ENCODE measurements at places on chromosomes 1 and 21.

DNA sequence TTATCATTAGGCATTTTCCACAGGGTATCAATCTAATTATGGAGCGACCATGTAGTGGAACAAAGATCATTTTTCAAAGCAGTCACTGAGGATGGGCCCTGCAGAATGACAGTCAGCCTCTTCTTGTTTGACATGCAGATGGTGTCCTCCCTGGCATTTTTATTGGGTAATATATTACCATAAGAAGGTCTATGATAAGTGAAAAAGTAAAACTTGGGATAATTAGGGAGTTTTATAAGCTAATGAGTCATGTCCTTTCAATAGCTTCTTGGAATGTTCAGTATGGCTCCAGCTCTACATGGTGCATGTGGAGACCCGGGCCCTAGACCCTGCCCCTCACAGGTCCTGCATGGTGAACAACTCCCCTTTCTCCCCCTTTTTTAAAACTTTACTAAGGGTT is 232.2 kb upstream of the COA6 start:
- H3K36me3 ChIP-seq: no peaks in the 10 kb centered on the region
- no peak overlapping the region for H3K4me3 ChIP-seq
- H3K27me3 ChIP-seq: peaks cover 30% of the 10 kb centered on the region
- H3K4me1 ChIP-seq: no peaks in the 10 kb centered on the region

DNA sequence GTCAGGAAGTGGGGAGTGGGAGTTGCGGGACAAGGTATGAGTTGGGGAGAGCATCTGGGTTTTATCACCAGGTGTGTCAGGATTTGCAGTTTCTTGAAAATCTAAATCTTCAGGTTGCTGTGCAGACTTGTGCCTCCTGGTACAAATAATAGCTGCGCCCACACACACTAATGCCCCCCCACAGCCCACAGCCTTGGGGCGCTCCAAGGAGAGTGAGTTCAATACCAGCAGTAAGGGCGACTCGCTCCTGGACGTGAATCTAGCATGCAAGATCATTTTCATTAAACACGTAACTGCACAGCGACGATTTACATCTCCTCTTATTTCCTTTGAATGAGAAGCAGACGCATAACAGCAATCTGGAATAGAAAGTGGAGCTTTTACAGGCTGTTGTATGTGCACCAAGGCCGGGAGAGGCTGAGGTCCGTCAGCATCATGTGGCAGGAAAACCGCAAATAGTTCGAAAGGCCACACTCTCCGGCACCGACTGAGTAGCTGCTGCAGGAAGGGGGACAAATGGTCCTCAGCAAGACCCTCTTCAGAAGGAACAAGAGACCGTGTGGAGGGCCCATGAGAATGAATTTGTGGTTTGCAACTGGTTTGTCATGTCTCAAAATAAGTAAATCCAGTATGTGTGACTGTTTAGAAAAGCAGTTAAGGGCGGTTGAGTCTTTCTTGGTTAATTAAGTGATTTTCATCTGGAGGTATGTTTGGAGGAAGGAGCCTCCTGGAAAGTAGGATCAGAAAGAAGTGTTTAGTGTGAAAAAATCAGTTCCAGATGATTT is 439.5 kb downstream of the SMYD3 start:
- peak overlapping the region; percentile 80 for H3K27ac ChIP-seq
- H3K4me1 ChIP-seq: peaks cover 50% of the 10 kb centered on the region
- no peak for DNase-seq
- no peak overlapping the region for H3K4me3 ChIP-seq
- H3K27me3 ChIP-seq: no peaks in the 10 kb centered on the region

- peak; percentile 48 for DNase-seq
- no peak overlapping the region for H3K4me3 ChIP-seq
- H3K27ac ChIP-seq: no peak overlapping the region
- peaks cover 27% of the 10 kb centered on the region for H3K4me1 ChIP-seq
- no peaks in the 10 kb centered on the region for H3K27me3 ChIP-seq
- H3K36me3 ChIP-seq: no peaks in the 10 kb centered on the region
Measured at GRCh38 chr21:45338311-45339017, 50.8 kb upstream of the POFUT2 start.

DNA sequence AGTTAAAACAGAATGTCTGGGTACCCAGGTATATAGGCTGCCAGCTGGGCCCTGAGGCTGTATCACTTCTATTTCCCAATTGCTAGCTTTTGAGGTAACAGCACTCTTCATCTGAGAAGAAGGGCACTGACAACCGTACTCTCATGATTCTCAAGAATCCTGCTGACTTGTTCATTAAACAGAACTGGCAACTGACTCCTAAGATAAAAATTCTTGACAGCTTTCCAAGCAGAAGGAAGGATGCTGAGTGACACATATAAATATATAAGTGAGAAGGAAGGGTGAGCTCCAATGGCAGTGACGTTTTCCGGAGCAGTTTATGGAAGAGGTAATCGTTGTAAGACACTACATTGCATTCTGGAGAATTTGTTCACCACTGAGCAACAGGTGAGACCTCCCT is 48.1 kb upstream of the NRIP1 start:
- no peaks in the 10 kb centered on the region for H3K4me1 ChIP-seq
- no peak overlapping the region for H3K4me3 ChIP-seq
- no peaks in the 10 kb centered on the region for H3K27me3 ChIP-seq
- H3K27ac ChIP-seq: no peak overlapping the region
- no peak for DNase-seq
- H3K36me3 ChIP-seq: no peaks in the 10 kb centered on the region

- H3K27ac ChIP-seq: no peak overlapping the region
- peaks cover 40% of the 10 kb centered on the region for H3K27me3 ChIP-seq
- DNase-seq: no peak
- no peak overlapping the region for H3K4me3 ChIP-seq
Measured at GRCh38 chr21:42324896-42325295, 9.7 kb upstream of the TFF3 start.

DNA sequence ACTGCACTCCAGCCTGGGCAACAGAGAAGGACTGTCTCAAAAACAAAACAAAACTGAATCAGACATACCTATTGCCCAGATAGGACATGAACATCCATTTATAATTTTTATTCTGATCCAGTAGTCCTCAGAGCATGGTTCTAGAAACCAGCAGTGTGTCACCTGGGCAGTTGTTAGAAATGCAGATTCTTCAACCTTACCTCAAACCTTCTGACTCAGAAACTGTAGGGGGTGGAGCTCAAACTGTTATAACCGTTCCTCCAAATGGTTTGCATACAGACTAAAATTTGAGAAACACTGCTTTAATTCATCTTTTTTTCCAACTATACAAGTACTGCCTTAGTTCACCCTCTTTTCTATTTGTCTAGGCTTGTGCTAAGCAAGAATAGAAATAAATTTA is 6.0 kb downstream of the NASP start:
- H3K27ac ChIP-seq: no peak overlapping the region
- H3K4me1 ChIP-seq: peaks cover 18% of the 10 kb centered on the region
- no peak overlapping the region for H3K4me3 ChIP-seq
- H3K36me3 ChIP-seq: peaks cover 4% of the 10 kb centered on the region
- H3K27me3 ChIP-seq: no peaks in the 10 kb centered on the region
- no peak for DNase-seq

- no peak overlapping the region for H3K27ac ChIP-seq
- peaks cover 4% of the 10 kb centered on the region for H3K4me1 ChIP-seq
- no peaks in the 10 kb centered on the region for H3K27me3 ChIP-seq
- no peak for DNase-seq
- H3K36me3 ChIP-seq: peaks cover 35% of the 10 kb centered on the region
- H3K4me3 ChIP-seq: no peak overlapping the region
Measured at GRCh38 chr1:109629372-109630030, 9.9 kb downstream of the AMPD2 start.

- H3K4me3 ChIP-seq: no peak overlapping the region
- peaks cover 16% of the 10 kb centered on the region for H3K27me3 ChIP-seq
- H3K36me3 ChIP-seq: no peaks in the 10 kb centered on the region
- H3K4me1 ChIP-seq: no peaks in the 10 kb centered on the region
Measured at GRCh38 chr1:208731981-208732821, 488.0 kb upstream of the PLXNA2 start.

DNA sequence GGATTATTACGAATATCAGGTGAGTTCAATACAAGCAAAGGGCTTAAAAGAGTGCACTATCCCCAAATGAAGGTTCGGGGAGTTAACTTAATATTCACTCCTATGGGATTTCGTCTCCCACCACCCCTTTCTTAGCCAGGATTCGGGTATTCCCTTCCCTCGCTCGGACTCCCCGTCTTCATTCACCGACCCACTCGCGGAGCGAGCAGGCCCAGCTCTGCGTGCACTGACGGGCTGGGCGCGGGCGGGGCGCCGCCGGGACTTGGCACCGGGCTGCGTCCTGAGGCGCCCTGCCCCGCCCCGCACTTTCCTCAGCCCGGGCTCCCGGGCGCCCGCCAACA is 7.7 kb upstream of the MPZL1 start:
- peak overlapping the region; percentile 85 for H3K4me3 ChIP-seq
- H3K4me1 ChIP-seq: peaks cover 13% of the 10 kb centered on the region
- no peak for DNase-seq
- H3K36me3 ChIP-seq: no peaks in the 10 kb centered on the region
- H3K27ac ChIP-seq: peak overlapping the region; percentile 50
- no peaks in the 10 kb centered on the region for H3K27me3 ChIP-seq

GRCh38 chr1:218272366-218272765 is 12.7 kb upstream of the RRP15 start:
- H3K27me3 ChIP-seq: peaks cover 28% of the 10 kb centered on the region
- H3K36me3 ChIP-seq: no peaks in the 10 kb centered on the region
- H3K27ac ChIP-seq: no peak overlapping the region
- H3K4me3 ChIP-seq: no peak overlapping the region
- no peaks in the 10 kb centered on the region for H3K4me1 ChIP-seq

DNA sequence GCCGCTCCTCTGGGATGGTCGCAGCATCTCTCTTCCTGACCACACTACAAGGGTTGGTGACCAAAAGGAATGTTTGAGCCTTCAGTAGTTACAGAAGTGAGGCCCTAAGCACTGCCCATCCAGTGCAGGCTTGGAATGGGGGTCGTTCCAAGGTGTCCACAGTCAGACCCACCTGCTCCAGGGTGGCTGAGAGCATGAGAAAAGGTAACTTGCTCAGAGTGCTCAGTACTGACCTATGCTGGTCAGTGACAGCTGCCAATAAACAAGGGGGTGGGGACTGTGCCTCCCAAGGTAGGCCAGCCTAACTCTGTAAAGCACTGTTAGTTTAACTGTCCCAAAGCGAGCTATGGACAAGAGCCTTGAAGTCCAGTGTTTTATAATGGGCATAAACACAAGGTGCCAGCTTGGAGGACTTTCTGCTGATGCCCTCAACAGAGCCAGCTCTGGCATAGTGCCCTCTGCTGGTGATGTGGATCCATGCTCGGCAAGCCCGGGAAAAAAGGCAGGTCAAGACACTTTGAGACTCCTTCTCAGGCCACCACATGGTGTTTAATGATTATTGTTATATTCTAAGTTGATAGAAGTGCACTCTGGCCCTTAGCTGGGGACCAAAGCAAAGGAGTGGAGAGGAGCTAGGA is 78.1 kb upstream of the DNAH14 start:
- H3K4me3 ChIP-seq: no peak overlapping the region
- no peak overlapping the region for H3K27ac ChIP-seq
- no peak for DNase-seq
- H3K36me3 ChIP-seq: no peaks in the 10 kb centered on the region

- no peaks in the 10 kb centered on the region for H3K36me3 ChIP-seq
- no peaks in the 10 kb centered on the region for H3K27me3 ChIP-seq
- H3K4me3 ChIP-seq: no peak overlapping the region
- peaks cover 50% of the 10 kb centered on the region for H3K4me1 ChIP-seq
Measured at GRCh38 chr1:41437011-41437355, 47.5 kb downstream of the EDN2 start.

DNA sequence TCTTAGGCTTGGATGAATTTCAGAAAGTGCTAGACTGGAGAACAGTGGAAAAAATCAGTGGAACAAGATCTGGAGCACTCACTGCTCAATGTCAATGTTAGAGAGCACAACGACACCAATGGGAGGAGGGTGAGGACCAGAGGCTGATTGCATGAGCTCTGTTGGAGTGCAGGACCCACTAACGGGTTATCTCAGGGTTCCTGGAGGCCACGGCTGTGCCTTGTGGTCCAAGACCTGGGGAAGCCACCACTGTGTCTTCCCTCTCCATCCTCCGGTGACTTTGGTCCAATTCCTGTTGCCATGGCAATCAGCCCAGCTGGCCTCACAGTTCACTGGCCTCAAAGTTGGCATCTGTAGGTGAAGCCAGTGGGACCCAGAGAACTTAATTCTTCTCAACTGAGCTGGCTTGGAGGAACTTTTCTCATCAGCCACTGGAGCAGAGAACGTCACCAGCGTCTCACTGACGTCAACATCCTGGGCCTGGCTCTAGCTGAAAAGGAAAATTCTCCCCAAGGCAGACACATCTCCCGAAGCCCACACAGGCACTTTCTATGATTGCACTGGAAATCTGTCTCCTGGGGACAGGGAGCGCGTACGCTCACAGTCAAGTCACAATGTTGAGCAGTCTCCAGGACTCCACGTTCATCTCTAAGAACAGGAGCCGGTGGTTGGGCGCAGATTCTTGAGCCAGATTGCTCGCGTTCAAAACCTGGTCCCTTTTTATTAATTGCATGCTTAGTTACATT is 21.9 kb upstream of the GPR157 start:
- no peak overlapping the region for H3K4me3 ChIP-seq
- H3K36me3 ChIP-seq: peaks cover 11% of the 10 kb centered on the region
- H3K27me3 ChIP-seq: no peaks in the 10 kb centered on the region

DNA sequence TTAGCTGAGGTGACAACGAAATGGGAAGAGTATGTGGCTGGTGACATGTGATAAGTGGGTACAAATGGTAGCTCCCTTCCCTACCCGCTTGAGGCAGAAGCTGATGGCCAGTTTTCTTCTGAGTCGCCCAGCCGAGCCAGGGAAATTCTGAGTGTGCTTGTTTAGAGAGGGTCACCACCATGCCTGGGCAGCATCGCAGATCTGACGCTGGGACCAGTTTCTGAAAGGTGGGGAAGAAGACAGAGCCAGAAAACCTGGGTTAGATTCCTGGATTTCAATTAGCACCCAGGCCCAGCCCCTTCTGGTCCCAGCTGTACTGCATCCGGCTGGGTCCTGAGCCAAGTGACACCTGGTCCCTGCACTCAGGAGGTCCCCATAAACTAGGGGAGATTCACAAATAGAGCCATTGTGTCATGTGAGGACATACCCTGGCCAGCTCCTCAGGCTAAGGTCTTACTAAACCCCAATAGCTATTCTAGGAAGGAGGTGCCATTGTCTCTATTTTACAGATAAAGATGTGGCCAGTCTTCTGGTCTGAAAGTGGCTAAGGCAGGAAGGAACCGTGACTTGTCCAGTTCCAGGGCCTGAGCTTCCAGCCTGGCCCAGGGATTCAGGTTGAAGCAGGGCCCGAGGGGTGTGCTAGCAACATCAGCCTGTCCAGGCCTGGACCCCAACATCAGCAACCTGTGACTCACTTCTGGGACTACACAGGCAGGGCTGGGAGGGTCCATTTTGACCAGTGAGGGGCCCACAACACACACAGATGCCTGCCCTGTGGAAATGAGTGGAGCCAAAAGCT is 1.7 kb upstream of the TMEM61 start:
- no peak for DNase-seq
- H3K36me3 ChIP-seq: no peaks in the 10 kb centered on the region
- H3K27me3 ChIP-seq: peaks cover 28% of the 10 kb centered on the region
- no peak overlapping the region for H3K4me3 ChIP-seq
- no peak overlapping the region for H3K27ac ChIP-seq

- H3K4me1 ChIP-seq: peaks cover 15% of the 10 kb centered on the region
- H3K4me3 ChIP-seq: no peak overlapping the region
- peaks cover 16% of the 10 kb centered on the region for H3K36me3 ChIP-seq
- no peaks in the 10 kb centered on the region for H3K27me3 ChIP-seq
- DNase-seq: no peak
- H3K27ac ChIP-seq: peak overlapping the region; percentile 10
Measured at GRCh38 chr1:98110674-98111073, 189.8 kb upstream of the DPYD start.

Data from chondrocyte (in vitro differentiated cells).